Stimulated activated CD4-positive, alpha-beta T cell treated with anti-CD3 and anti-CD28 coated beads, TNF-alpha, amount 100 ng/mL, for 24 hours (primary cell): ENCODE measurements at places on chromosomes 16 and 17.
A peak's percentile ranks its signal among the peaks of the same experiment; 100 is the strongest.

GRCh38 chr17:82636626-82637598, 11.3 kb downstream of the WDR45B start:
- no peak for DNase-seq

DNA sequence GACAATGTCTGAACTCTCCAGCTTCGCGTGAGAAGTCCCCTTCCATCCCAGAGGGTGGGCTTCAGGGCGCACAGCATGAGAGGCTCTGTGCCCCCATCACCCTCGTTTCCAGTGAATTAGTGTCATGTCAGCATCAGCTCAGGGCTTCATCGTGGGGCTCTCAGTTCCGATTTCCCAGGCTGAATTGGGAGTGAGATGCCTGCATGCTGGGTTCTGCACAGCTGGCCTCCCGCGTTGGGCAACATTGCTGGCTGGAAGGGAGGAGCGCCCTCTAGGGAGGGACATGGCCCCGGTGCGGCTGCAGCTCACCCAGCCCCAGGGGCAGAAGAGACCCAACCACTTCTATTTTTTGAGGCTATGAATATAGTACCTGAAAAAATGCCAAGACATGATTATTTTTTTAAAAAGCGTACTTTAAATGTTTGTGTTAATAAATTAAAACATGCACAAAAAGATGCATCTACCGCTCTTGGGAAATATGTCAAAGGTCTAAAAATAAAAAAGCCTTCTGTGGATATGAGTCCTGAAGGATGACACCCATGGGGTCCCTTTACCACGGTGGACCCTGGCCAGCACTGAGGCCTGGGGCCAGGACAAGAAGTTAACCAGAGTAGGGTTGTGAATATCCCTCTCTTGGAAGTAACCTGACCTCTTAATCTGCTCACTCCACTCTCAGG, 10.5 kb upstream of the ITGAD start:
- DNase-seq, result peak; percentile 64

- DNase-seq, result no peak
Measured at GRCh38 chr17:8503368-8503767, 67.7 kb downstream of the NDEL1 start.

DNA sequence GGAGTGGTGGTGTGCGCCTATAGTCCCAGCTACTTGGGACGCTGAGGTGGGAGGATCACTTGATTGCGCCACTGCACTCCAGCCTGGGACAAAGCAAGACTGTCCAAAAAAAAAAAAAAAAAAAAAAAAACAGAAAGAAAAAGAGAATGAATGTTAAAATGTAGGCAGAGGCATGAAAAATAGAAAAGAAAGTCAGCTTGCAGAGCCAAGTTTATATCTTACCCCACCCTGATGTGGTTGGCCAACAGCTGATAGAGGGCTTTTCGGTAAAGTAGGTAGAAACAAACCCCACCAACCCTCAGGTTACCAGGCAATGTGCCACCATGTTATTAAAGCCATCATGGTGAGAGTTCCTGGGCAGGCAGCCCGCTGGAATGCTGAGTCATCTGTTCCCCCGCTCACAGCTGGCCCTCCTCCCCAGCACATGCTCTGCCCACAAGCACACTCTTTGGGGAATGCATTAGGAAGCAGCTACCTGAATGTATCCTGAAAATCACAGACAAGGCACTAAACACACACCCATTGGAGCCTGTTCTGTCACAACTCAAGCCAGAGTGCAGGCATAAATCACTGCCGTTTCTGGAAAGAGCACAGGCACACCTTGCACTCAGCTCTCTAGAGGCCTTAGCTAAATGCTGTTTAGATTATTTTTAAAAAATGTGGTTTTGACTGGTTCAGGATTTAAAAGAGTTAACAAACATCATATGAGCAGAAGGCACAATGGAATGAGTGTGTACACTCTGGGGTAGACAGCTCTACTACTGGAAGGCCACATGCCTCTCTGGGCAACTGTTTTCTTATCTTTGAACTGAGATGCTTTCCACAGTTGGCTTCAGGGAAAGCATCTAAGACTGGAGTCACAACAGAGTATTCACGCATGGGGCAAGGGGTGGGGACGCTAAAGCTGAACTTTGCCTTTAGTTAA, 128.5 kb downstream of the PARN start:
- no peak for DNase-seq

DNA sequence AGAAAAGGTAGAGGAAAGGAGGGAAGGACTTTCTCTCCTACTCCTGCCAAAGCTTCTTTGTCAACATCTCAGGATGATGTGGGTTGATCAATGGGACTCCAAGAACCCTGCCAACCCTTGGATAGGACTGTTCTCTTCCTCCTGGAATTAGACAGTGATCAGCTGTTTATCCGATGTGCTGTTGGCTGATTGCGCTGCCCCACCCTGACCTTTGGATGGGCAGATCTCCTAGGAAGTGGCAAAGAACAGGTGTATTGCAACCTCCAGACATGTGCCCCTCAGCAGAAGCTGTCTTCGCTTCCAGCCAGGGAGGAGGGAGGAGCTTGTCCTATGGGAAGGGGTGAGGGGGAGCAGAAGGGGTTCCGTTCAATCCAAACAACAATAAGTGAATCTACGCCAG, 30.5 kb downstream of the SLC5A11 start:
- no peak for DNase-seq

- DNase-seq, result no peak
Measured at GRCh38 chr16:57060323-57061083, 31.9 kb upstream of the CPNE2 start.

DNA sequence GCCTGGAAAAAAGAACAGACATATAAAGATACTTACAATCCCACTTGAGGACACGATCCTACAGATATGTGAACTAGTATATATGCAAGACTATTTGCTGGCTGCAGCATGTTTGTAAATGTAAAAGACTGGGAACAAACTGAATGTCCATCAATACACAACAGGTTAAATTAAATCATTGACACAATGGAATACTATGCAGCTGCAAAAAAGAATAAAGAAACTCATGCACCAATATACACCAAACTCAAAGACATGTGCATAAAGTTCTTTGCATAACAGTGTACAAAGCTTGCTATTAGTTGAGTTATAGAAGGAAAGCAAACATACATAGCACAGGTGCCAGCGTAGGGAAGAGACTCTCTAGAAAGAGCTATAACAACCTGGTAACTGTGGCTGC, 61.9 kb upstream of the SREBF1 start:
- no peak for DNase-seq

- no peak for DNase-seq
Measured at GRCh38 chr16:50591800-50592771, 43.9 kb downstream of the NKD1 start.

GRCh38 chr17:72903522-72903921, 189.0 kb downstream of the SLC39A11 start:
- no peak for DNase-seq

DNA sequence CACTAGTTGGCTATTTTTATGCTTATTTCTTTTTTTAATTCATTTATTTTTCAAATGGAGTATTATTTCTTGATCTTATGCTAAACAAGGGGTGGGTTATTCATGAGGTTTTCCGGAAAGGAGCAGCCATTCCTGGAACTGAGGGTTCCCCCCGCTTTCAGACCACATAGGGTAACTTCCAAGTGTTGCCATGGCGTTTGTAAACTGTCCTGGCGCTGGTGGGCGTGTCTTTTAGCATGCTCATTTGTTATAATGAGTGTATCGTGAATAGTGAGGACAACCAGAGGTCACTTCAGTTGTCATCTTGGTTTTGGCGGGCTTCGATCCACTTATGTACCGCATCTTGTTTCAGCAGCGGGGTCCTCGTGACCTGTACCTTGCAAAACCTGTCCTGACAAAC, 29.6 kb upstream of the ASGR2 start:
- no peak for DNase-seq

DNA sequence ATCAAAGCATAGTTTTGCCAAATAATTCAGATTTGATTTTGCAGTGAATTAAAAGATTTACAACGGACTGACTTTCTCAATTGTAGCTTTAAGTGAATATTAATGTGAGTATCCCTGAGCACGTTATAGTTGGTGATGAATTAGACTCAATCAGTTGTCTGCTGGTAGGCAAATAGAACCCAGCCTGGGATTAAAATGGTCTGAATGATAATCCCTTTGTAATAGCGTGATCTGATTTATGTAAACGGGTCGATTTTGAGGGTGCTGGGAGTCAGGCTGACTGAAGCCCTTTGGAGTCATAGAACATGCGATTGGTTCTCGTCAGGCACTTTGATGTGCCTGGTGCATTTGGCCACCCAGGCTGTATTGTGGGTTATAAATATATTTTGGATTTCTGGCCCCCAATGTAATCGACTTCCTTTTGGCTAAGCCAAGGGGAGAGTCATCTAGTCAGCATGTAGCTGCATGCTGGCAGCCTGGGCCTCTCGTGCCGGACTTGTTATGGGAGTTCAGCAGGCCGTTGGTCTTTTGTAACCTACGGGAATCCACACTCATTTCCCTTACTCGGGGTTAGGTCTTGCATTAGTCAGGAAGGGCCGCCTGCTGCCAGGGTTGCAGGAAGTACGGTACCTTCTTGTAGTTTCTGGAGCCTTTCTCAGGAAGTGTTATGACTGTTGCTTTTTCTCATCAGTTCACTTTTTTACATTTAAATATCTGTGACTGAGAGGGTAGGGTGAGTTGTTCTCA, 5.4 kb downstream of the PGS1 start:
- peak; percentile 74 for DNase-seq

GRCh38 chr16:67432506-67432890, 1.6 kb downstream of the HSD11B2 start:
- no peak for DNase-seq

- no peak for DNase-seq
Measured at GRCh38 chr16:9840761-9841665, 341.2 kb downstream of the GRIN2A start.

- DNase-seq, result no peak
Measured at GRCh38 chr16:61576476-61576875, 459.8 kb downstream of the CDH8 start.

DNA sequence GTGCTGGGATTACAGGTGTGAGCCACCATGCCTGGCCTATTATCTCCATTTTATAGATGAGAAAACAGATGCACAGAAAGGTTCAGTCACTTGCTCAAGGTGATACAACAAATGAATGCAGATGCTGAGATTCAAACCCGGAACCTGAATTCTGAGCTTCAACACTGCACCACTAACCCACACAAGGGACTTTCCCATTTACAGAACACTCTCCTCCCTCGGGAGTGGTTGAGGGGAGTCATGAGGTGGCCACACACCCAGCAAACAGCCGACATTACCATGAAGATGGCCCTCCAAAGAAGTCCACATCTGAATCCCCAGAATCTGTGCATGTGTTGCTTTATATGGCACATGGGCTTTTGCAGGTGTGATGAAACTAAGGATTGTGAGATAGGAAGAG, 9.1 kb downstream of the BCL7C start:
- DNase-seq, result no peak

DNA sequence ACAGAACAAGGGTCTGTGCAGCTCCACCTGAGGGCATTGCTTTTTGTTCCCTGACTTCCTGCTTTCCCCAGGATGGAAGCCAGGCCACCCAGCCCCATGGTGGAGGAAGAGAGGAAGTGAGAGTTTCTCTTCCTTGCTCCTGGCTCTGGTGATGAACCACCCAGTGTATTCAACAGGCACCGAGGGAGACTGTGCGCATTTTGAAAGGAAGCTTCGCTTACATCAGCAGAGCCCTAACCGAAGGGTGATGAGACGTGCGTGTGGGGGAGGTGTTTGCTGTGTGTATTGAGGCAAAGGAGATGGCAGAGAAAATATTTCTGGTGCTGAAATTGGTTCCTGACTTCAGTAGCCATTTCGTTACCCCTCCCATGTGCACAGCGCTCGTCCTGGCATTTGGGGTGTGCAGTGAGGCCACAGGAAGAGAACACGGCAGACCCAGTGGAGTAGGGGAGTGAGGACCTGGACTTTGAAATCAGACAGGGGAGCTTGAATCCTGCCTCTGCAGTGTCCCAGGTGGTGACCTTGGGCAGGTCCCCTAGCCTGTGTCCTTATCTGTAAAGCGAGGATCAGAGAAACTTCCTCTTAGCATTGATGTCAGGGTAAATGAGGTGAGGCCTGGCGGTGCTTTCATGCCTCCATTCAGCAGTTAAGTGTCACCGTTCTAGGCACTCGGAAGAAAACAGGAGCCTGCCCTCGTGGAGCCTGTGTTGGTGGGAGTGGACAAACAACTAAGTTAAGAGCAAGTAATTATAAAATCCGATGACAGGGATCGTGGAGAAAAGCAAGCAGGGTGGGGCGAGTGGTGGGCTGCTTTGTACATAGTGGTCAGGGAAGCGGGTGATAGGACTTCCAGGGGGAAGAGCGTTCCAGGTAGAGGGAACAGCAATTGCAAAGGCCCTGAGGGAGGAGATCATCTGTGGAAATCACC, 7.4 kb downstream of the CMIP start:
- no peak for DNase-seq

GRCh38 chr16:74770831-74771526, 3.6 kb downstream of the FA2H start:
- no peak for DNase-seq

- DNase-seq, result no peak
Measured at GRCh38 chr16:62965831-62966230, 929.6 kb upstream of the CDH8 start.
